ENCODE measurements at places on chromosomes 4 and X. TPM values are rescaled to one million over a fixed set of nuclear protein-coding genes. Genes with fewer than 3 reads are reported as not detected.

SPANXD gene
- polyA plus RNA-seq = not detected

DNA sequence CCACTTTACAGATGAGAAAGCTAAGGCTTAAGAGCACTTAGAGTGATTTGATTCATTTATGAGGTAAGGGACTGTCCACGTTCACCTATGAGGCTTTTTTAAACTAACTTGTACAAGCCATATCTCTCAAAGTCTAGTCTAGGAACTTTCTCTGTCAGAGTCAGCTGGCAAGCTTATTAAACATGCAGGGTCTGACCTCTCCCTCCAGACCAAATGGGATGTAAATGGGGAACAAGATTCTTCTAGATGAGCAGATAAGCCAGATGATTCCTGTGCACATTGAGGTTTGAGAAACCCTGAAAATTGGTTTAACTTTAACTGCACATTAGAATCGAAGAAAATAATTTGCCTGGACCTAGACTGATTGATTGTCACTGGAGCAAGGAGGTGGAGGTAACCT lies 160.0 kb upstream of the SPRY1 start:
- no peak for DNase-seq

DNA sequence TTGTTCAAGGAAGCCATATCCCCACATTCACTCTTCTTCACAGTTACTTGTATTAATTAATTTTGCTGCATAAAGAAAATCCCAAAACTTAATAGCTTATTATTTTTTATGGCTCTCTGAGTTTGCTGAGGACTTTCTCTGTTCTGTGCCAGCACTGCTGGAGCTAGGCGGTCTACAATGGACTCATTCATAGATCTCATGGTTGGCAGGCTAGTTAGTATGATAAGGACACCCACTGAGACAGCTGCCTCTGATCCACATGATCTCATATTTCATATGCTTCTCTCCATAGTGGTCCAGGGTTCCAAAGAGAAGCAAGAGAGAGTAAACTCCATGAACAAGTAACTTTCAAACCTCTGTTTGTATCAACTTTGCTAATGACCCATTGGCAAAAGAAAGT lies 170.2 kb downstream of the ADGRA3 start:
- no peak for DNase-seq

HTN3 gene
- polyA plus RNA-seq = not detected

GRCh38 chr4:177293208-177294033 lies 16.3 kb upstream of the NEIL3 start:
- DNase-seq = no peak

DNA sequence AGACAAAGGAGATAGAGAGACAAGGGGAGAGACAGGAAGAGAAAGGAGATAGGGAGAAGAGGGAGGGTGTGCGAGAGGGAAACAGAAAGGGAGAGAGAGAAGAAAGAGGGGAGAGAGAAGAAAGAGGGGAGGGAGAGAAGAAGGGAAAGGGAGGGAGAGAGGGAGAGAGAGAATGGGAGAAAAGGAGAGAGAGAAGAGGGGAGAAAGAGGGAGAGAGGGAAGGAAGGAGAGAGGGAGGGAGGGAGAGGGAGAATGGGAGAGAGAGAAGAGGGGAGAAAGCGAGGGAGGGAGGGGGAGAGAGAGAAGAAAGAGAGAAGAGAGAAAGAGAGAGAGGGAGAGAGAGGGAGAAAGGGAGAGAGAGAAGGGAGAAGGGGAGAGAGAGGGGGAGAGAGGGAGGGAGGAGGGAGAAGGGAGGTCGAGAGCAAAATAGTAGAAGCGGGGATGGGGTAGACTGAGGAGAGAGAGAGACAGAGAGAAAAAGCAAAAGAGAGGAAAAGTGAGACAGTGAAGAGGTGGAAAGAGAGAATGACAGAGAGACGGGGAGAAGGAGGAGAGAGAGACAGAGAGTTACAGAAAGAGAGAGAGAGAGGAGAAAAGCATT lies 218.2 kb downstream of the DHRSX start:
- no peak for DNase-seq

GRCh38 chrX:68936608-68937007 lies 107.8 kb downstream of the EFNB1 start:
- DNase-seq = no peak

GRCh38 chr4:111883557-111883999 lies 261.7 kb upstream of the FAM241A start:
- no peak for DNase-seq

ERCC6L gene
- 0.62 TPM for polyA plus RNA-seq

- DNase-seq = no peak
Observed at GRCh38 chr4:65050786-65051185, 619.5 kb downstream of the EPHA5 start.

IGSF1 gene
- polyA plus RNA-seq = not detected

CSAG2 gene
- polyA plus RNA-seq = not detected

DNA sequence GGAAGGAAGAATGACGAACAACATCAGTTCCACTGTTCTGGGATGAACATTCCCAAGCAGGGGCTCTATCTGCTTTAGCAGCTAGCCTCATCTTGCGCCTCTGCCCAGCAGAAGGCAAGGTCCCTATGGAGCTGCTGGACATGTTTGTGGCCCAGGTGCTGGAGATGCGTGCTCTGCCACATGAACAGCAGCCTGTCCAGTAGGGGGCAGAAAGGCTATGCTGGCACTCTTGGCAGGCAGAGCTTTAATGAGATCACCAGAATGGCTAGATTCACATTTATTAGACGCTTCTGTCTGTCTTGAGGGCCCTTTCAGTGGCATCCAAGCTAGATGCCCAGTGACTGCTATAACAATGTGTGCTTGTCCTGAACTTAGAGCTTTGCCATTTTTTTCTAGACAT lies 1826.0 kb downstream of the STIM2 start:
- peak; percentile 2 for DNase-seq

GRCh38 chr4:124055336-124055735 lies 657.2 kb downstream of the ANKRD50 start:
- no peak for DNase-seq
